ENCODE measurements at places on chromosomes 2 and 18.

DNA sequence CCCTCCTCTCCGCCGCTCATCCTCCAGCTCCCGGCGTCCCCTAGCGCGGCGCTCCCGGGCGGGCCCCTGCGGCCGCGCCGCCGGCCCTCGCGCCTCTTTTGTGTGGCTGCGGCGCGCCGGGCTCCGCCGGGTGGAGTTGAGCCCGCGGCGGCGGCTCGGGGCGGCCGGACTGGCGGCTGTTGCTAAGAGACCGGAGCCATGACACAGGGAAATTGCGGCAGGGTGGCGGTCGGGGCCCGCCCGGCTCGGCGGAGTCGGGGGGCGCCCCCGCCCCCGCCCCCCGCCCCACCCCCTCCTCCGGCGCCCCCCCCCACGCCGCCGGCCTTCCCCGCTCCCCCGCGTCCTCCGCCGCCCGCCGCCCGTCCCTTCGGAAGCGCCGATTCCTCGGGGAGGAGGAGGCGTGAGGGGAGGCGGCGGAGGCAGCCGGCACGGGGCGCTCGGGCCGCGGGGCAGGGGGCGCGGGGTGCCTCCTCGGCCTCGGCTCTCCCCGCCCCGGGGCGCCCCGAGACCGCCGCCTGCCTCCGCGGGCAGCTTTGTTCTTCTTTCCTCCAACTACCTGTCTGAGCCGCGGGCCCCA, at the start of gene TMEM200C:
TSS of gene TMEM200C (minus strand) at position 224 of the 577 bp plus-strand sequence. CDS start 3,459 bp downstream, outside the sequence.
- no peak for DNase-seq

DNA sequence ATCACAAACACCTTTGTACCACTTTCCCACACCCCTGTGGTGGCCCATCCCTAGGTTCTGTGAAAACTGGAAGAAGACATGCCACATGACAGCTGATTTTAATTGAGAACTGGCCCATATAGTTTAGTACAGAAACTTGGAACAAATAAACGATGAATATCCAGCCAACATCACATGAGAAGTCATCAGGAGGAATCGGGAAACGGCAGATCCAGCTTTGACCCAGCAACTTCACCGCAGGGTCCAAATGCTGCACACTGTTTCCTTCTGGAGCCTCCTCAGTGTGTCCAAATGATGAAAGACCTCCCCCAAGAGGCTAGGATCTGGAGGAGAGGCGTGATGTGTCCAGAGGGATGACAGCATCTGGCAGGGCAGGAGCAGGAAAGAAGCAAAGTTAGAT, 75.5 kb downstream of the COPS8 start:
- no peak for DNase-seq

DNA sequence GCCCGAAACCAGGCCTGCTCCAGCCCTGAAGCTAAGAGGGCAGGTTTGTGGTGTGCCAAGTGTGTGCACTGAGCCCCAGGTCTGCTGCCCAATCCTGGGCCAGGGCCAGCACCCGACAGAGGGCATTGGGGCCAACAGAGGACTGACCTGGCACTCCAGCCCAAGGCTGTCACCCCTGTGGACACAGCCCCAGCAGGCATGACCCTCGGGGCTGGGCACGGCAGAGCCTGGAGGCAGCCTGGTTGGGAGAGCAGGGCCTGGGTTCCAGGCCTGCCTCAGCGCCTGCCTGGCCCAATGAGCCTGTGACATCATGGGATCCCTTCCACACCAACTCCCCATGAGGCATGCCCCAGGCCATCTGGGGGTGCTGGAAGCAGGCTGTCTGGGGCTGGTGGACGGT, 10.8 kb upstream of the SNED1 start:
- DNase-seq, result no peak

DNA sequence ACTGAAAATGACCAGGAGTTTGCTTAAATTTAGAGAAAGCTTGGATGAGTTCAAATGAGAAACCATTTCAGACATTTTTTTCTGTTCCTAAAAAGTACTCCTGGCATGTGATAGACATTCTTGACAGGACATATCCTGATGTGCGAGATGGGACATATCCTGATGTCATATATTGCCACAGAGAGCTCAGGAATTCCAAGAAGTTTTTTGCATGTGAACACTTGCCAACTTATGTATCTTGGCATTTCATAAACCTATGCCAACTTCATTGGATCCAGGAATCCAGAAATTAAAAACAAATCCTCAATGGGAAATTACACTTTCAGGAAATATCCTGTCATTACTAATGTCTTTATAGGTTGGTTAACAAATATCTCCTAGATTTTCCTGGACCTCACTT, 2.9 kb upstream of the SERPINB3 start:
- no peak for DNase-seq

GRCh38 chr2:105827351-105828096, 82.8 kb downstream of the NCK2 start:
- no peak for DNase-seq

DNA sequence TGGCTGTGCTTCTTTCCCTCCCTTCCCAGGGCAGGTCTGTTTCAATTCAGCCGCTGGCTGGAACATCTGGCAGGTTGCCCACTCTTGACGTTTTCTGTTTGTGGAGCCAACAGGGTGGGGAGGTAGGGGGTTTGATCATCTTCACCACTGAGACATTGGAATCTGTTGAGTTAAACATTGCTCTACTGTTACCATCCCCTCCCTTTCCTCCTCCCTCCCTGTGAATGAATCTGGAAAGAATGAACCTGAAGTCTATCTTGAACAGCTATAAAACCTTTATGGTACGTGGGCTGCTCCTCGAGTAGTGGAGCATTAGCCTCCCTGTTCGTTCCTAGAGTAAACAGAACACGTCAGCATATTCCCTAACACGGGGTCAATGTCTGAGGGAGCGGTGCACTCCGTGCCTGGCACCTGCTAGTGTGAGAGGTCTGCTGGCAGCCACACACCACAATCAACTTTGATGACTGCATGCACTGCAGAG, 249.9 kb upstream of the RBBP8 start:
- DNase-seq, result no peak

DNA sequence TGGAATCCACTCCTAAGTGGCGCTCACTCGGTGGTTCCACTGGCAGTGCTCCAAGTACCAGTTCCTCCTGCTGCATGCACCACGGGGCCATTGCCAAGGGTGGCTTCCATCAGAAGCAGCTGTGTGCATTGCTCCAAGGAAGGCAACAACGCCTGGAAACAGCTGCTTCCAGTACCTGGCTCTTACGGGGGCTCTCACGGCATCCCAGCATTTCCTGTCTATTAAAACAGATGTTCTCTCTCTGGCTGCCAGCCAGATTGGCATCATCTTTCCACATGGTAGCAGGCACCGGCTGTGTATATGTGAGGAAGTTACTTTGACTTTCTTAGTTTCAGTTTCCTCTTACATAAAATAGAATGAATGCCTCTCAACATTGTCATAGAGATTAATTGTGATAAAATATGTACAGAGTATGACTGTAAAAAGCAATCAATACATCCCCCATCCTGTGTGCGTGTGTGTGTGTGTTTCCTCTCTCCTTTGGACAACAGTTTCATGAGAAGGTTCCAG, 84.9 kb downstream of the CMPK2 start:
- DNase-seq, result no peak

- DNase-seq, result no peak
These were observed 18.7 kb downstream of the ITPRID2 start for GRCh38 chr2:181910028-181910831.

DNA sequence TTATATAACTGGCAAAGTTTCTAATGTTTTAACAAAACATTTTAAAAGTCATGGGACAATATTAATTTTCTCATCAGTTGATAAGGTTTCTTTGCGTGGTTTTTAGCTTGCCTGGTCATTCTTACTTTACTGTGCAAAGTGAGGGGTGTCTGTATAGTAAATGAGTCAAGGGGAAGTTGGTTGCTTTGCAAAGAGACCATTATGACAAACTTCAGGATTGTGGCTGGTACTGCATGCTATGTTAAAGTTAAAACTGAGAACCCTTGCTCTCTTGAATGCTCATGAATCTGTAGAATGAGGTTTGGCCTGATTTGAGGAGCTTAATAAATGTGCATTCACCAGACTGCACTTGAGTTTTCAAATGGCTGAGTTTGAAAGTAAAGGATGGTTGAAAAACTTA, 47.0 kb downstream of the COL4A4 start:
- no peak for DNase-seq

- no peak for DNase-seq
These were observed 9.3 kb downstream of the NOSTRIN start for GRCh38 chr2:168811696-168812095.

- no peak for DNase-seq
These were observed 375 bp downstream of the WNT10A start for GRCh38 chr2:218880859-218881594.

DNA sequence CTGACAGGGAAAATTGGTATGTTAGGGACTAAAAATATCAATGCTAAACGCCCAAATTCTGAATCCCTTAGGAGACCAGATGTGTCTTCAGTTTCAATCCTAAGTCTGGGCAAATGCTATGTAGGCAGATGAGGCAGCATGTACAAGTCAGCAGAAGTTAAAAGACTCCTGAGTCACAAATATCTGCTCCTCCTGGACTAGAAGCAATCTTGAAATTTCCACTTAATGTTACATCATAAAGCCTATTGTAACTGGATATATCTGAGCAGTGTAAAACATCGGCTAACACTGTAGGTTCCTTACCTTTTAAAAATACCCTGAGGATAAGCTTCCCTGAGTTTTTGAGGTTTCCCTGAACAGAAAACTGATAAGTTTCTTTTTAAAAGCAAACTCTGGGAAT, 1087.6 kb upstream of the PIK3C3 start:
- DNase-seq, result no peak

DNA sequence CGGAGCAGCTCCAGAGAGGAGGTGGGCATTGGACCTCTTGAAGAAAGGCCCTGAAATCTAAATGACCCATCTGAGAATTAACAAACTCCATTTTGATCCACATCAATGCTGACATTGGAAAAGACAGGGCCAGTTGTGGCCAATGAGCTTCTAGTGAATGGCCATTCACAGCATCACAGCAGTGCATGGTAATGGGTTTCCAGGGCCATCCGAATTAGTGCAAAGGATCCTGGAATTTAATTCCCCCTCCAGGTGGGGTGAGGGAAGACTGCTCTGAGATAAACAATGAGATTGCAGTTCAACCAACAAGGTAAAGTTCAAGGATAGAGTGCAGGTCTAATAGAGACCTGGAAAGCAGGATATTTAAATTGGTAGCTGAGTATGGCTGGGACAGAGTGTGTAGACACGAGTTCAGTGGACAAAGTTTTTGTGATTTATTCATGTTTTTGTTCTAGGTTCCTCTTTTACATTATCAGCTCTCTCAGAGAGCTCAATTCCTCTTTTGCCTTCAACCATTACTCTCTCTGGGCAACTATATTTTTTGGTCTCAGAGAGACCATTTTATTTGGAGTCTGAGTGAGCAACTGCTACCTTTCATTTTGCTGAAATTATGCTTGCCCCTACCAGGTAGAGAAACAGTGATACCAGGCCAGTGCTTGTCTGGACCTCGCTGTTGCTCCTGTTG, 5.0 kb downstream of the TACR1 start:
- no peak for DNase-seq

GRCh38 chr2:56209701-56210100, 25.9 kb downstream of the CCDC85A start:
- no peak for DNase-seq

GRCh38 chr2:1518331-1518803, 105.1 kb downstream of the TPO start:
- DNase-seq, result no peak

DNA sequence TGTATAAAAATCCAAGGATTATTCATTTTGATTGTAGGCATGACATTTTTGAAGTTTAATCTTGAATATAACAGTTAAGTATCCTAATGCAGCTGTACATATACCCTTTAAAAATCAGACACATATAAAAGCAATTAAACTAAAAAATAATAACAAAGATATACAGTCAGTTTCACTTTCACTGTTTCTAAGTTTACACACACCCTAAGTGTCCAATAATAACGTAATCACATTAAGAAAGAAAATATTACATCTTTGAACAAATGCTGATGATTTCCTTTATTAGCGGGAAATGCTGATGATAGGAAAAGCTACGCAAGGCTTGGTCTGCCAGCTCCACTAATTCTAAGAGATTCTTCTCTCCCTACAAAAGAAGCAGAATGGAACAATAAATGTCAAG, 38.8 kb downstream of the RTTN start:
- DNase-seq, result no peak

DNA sequence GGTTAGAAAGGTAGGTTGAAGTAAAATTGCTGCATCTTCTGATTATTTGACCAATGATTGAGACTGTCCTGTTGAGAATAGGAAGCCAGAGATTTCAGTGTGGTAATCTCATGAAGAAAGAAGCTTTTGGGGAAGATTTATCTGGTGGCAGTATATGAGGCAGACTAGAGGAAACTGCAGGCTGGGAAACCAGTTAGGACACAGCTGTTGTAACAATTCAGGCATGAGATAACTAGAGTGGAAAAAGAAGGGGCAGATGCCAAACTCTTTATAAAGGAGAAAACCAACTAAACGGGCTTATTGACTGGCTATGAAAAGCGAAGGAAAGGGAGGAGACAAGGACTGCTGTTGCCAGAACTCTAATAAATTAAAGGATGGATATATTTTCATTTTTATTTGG, 155.6 kb downstream of the TTC27 start:
- no peak for DNase-seq

DNA sequence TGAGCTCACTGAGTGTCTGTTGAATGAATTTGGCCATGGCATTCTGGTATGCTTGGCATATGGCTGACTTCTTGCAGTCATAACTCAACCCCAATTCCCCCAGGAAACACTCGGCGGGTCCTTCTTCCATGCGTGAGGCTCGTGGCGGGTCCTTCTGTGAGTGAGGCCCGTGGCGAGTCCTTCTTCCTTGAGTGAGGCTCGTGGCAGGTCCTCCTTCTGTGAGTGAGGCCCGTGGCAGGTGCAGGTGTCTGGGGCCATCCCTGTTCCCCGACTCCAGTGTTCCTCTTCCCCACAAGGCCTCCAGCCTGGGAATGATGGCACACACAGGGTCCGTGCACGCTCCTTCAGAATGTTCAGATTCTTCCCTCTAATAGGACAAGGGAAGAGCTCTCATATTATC, 169.0 kb downstream of the EIPR1 start:
- no peak for DNase-seq

GRCh38 chr2:60007671-60008070, 545.8 kb downstream of the BCL11A start:
- DNase-seq, result no peak

- no peak for DNase-seq
These were observed 365.4 kb upstream of the FSIP2 start for GRCh38 chr2:185373229-185373628.

GRCh38 chr2:233938676-233939370, 21.6 kb downstream of the TRPM8 start:
- DNase-seq, result no peak

All from amygdala (tissue), 56 donors.